ENCODE measurements at places on chromosomes 5 and 9.

DNA sequence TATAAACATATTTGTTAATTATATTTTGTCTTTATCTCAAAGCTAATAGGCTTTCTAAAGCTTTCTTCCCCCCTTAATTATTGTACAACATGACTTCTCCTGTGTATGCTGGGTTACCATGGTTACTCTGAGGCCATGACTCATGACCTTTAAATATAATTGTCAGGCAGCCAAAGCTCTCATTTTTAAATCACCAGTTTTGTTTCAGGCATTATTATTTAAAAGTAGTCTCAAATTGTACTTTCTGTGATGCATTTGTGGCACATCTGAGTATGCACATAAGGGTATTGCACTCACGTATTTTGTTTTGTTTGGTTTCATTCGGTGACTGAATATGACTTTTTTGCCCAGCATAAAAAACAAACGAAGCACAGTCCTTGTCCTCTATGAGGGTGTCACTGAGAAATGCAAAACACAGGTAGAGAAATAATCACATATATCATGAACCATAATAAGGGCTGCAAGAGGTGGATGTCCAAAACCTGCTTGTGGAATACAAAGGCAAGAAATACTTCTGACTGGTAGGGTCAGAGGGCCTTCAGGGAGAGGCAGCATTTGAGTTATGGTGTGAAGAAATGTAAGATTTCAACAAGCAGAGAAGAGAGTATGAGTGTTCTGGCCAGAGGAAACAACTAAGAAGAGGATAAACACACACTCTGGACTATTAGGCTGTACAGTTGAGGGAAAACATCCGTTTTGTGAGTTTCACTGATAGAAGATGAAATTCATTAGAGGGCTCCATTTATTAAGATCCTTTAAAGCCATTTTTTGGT lies 2.1 kb downstream of the CCDC192 start:
- no peak for DNase-seq

GRCh38 chr5:3599226-3600105 lies 3.8 kb downstream of the IRX1 start:
- DNase-seq, result peak; percentile 81

GRCh38 chr9:109852556-109852955 lies 72.6 kb downstream of the PALM2AKAP2 start:
- DNase-seq, result no peak

GRCh38 chr9:6907772-6908381 lies 150.1 kb downstream of the KDM4C start:
- DNase-seq, result peak; percentile 82

DNA sequence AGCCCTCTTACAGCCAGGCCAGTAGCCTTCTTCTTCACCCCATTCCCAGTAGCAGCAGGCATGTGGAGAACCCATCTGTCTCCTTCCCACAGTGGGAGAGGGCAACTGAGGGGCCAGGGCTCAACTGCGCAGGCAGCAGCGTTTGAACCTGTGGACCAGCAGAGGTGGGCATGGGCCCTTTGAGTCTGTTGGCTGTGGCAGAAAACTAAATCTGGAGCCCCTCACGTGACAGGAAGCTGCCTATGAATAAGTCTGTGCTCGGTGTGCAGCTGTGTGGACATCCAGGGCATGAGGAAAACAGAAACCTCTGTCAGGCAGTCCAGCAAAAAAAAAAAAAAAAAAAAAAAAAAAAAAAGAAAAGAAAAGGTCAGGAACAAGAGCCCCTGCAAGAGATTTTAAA lies 189.2 kb upstream of the NR3C1 start:
- no peak for DNase-seq

GRCh38 chr5:3835811-3836210 lies 240.2 kb downstream of the IRX1 start:
- no peak for DNase-seq

DNA sequence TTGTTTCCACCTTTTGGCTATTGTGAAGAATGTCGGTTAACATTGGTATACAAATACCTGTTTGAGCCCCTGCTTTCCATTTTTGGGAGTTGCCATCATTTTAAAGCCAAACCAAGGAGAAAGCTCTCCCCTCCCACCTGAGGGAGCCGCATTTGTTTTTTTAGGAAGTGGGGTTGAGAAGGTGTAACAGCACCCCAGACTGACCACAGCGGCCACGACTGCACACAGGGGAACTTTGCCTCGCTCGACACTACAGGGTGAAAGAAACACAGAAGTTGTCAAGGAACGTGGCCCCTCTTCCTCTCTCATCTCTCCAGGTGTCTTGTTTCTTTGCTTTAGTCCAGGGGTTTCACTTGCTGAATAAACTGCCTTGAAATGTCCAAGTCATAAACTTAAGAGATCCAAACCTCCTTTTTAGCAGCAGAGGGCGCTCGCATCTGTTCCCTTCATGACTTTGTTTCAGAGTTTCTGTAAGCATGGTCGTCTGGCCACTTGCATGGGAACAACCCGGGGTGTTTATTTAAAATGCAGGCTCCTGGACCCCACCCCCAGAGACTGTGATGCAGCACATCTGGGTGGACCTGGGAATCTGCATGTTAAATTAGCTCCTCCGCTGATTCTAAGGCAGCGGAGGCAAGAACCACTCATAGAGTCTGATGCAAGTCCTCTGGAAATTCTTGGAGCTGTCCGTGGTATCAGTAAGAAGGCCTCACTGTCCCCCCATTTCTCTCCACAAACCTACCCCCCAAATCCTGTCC lies 2.1 kb upstream of the TTLL11 start:
- DNase-seq, result peak; percentile 85

DNA sequence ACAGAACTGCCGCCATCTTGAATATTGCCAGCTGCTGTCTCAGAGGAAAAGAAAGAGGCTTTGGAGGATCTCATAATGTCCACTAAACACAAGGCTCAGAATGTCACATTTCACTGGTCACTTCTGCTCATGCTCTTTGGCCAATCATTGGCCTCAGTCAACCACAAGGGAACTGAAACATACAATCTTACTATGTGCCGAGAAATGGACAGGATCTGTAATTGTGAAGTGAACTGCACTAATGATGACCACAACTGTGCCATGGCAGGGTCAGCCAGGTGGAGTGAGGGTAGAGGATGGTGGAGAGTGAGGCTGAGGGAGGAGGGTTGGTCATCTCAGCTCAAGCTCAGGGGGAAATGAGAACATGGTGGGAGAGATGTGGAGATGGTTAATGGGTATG lies 32.8 kb downstream of the GDNF start:
- no peak for DNase-seq

- no peak for DNase-seq
Measured at GRCh38 chr9:82353631-82354278, 365.2 kb downstream of the SPATA31D1 start.

DNA sequence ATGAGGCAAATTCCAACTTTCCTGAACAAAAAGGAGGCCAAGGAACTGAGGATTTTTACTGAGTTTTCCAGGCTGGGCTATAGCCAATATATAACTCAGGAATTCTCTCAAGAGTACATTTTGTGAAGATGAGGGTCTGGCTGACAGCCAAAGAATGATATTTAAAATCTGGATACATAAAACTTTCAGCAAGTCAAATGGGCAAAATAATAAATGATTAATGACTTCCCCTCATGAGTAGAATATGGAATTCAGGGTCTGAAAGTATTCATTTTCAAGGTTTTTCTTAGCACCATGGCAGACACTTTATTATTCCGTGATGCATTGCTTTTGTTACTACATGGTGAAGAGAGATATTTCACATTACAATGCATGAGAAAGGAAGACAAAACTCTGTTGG lies 7.8 kb downstream of the FAM81B start:
- no peak for DNase-seq

DNA sequence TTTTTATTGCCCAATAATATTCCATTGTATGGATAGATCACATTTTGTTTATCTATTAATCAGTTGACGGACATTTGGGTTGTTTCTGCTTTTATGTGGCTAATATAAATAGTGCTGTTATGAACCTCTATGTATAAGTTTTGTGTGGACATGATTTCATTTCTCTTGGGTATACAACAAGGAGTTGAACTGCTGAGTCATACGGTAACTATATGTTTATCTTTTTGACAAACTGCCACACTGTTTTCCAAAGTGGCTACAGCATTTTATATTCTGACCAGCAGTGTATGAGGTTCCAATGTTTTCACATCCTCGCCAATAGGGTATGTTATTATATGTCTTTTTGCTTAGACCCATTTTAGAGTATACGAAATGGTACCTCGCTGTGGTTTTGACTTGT lies 264.3 kb downstream of the RFX3 start:
- no peak for DNase-seq

DNA sequence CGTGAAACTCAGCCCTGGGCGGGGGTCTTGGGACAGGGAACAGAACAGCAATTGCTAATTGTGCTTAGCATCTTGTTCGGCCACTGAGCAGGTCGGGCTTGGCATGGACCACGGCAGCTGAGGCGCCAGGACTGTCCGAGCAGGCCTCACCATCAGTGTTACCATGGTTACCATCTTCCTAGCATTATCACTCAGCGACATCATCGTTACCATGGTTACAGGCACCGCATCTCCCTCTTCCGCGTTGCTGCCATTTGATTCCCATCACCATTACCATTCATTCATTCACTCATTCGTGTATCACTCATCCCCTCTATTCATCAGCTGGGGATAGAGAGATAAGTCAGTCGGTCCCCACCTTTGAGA lies 81.0 kb upstream of the ZBTB43 start:
- DNase-seq, result peak; percentile 81

DNA sequence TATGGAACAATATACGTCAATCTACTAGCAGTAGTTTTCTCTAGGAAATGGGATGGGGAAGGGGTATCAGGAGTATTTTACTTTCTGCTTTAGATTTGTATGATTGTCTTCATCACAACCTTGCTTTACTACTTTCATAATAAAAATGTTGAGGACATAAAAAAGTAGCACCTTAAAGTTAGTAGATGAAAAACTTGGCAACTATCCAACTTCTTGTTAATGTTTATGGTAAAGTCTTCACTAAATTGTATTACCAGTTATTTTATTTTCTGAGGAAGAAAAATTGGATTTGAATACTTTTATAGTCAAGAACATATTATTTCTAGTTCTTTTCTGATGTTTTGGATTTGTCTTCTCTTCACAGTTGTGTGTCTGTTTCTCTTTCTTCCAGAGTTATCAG lies 372.1 kb downstream of the ARRDC3 start:
- DNase-seq, result no peak

GRCh38 chr9:124802426-124802825 lies 25.5 kb downstream of the OLFML2A start:
- DNase-seq, result no peak

GRCh38 chr5:390623-391491 lies 52.1 kb upstream of the EXOC3 start:
- no peak for DNase-seq

DNA sequence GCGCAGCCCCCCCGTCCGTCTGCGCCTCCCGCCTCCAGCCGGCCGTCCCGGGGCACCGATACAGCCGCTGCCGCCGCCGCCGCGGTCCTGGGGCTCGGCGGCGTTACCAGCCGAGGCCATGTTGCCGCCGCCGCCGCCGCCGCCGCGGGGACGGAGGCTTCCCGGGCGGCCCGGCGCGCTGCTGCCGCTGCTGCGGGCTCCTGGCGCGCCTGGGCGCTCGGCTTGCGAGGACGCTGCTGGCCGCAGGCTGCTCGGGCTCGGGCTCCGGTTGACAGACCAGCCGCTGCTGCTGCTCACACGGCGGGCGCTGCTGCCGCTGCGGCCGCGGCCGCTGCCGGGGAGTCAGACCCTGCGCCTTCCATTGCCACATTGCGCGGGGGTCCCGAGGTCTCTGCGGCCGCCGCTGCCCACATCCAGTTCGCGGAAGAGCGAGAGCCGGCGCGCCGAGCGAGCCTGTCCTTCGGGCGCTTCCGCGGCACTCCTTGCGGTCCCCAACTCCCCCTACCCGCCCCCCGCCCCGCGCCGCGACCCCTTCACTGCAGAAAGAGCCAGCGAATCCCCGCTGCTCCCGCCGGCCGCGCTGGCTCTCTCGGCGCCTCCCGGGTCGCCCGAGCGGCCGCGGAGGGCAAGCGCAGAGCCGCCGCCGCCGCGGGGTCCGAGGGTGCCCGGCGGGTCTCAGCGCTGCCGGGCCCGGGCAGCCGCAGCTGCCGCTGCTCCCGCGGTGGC lies 8.4 kb downstream of the PTCH1 start:
- DNase-seq, result no peak

DNA sequence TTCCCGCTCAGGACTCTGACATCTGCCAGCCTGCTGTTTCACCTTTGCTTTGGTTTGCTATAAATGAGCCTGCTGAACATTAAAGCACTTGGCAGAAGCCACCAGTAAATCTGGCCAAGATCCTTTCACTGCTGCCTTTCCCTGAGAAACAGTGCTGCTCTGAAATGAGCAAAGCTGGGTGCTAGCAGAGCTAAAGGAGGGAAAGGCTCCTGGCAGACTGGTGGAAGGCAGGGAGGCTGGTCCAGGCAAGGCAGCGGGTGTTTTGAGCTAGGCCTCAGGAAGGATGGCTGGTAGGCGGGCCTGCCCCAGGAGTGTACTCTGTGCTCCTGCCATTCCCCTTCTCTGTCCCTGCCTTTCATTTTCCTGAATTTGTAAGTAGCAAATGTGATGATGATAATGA lies 52.5 kb upstream of the PTGS1 start:
- no peak for DNase-seq

GRCh38 chr9:38126730-38127129 lies 57.7 kb upstream of the SHB start:
- DNase-seq, result no peak

DNA sequence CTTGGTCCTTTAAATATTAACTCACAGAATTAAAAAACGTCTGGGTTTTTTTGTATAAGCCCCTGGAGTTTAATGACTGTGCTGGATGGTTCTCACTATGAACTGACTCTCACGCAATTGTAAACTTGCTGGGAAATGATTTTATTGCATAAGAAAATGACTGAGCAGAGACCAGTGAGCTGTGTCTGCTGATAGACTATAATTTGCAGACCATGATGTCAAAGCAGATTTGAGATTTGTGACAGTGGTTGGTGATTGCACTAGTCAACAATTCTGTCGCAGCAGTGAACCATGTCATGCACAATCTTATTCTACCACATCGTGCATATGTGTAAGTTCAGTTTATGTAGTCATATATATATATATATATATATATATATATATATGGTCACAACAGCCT lies 85.7 kb upstream of the C9orf72 start:
- no peak for DNase-seq

DNA sequence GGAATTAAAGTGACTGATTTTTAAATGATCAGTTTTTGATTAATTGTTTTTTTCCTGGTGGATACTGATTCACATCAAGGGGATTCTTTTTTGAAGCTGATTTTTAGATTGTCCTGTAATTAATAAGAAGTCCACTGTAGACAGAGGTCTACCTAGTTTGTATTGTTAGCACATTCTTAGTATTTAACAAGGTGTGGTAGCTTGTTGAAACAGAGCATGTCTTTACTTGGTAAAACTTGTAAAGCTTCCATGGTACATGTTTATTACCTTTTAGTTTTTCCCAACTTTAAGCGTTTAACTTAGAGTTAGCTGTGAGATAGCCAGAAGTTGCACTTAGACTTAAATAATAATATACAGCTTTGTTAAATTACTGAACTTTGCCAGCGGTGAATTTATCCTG lies 1.5 kb downstream of the BTF3 start:
- DNase-seq, result no peak

DNA sequence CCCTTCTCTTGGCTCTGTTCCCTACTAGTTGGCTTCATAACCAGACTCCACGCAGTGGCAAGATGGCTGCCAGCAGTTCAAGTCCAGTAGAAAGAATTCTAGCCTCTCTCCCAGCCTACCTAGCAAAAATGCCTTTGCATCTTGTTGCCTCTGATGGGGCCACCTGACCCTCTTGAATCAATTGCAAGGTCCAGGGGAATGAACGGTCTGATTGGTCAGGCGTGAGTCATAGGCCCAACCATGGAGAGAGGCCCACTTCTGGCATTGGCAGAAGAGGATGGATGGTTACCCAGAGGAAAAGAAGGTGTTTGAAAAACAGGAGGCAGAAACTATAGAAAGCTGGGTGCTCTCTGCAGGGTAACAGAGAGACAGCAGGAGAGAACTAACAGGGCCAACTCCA lies 622.6 kb downstream of the CCDC171 start:
- no peak for DNase-seq

GRCh38 chr5:158369241-158369640 lies 510.3 kb upstream of the CLINT1 start:
- no peak for DNase-seq
